Lung (tissue), 17 donors: ENCODE measurements at places on chromosomes 12 and 14. TPM values are rescaled to one million over a fixed set of nuclear protein-coding genes. Genes with fewer than 3 reads are reported as not detected.
A peak's percentile ranks its signal among the peaks of the same experiment; 100 is the strongest.

GRCh38 chr12:6201826-6202225, 1.6 kb downstream of the CD9 start:
- no peaks in the 10 kb centered on the region for H3K36me3 ChIP-seq
- no peak overlapping the region for H3K4me3 ChIP-seq
- H3K27ac ChIP-seq, result peak overlapping the region; percentile 84
- no peak for DNase-seq
- H3K27me3 ChIP-seq, result peaks cover 19% of the 10 kb centered on the region

- no peak overlapping the region for H3K27ac ChIP-seq
- no peaks in the 10 kb centered on the region for H3K4me1 ChIP-seq
- no peaks in the 10 kb centered on the region for H3K27me3 ChIP-seq
- DNase-seq, result no peak
- no peak overlapping the region for H3K4me3 ChIP-seq
- no peaks in the 10 kb centered on the region for H3K36me3 ChIP-seq
Observed at GRCh38 chr14:104592785-104593184, 11.8 kb downstream of the TMEM179 start.

DNA sequence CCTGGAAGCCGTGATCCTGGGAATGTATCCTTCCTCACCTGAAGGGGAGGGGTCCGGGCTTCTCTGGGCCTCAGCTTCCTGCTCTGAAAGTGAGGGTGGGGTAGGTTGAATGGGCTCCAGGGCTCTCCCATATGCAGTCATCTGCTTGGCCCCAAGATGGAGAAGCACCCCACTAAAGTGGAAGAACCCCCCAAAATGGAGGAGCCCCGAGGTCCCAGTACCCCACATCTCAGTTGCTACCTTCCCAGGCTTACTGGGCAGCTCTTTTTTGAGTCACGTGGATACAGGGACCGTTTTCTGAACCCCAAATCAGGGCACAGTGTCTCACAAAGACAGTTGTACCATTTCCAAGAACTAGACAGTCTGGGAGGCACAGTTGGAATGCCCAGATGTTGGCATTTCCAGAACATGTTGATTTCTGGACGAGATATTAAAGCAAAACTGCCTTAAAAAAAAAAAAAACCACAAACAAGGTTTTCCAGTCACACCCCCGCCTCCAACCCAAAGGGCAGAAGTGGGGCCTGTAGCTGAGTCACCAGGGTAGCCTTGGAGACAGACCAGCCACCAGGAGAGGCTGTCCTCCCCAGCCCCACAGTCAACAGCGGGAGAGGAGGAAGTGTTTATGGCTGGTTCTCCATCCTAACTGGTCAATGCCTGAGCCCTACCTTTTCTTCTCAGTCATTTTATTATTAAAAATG, 12.1 kb downstream of the VASH1 start:
- no peaks in the 10 kb centered on the region for H3K36me3 ChIP-seq
- H3K4me3 ChIP-seq, result no peak overlapping the region
- H3K4me1 ChIP-seq, result peaks cover 26% of the 10 kb centered on the region
- peak overlapping the region; percentile 55 for H3K27ac ChIP-seq
- peak; percentile 41 for DNase-seq
- no peaks in the 10 kb centered on the region for H3K27me3 ChIP-seq

DNA sequence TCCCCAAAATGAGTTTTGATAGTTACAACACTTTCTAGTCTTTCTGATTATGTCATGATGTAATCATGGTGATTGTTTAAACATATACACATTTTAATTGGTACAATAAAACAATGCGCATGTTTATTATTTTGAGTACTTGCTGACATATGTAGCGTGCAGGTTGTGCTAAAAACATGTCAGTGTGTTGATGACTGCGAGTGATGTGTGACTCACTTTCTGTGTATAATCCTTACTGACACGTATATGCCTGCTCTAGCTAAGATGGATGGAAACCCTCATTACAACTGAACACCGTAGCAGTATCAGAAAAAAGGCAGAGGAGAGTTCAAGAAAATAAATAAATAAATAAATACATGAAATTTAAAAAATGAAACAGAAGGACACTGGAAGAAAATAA, 1552.4 kb upstream of the FLRT2 start:
- no peaks in the 10 kb centered on the region for H3K27me3 ChIP-seq
- no peak overlapping the region for H3K4me3 ChIP-seq
- no peak overlapping the region for H3K27ac ChIP-seq
- no peak for DNase-seq

- H3K27me3 ChIP-seq, result no peaks in the 10 kb centered on the region
- H3K27ac ChIP-seq, result no peak overlapping the region
- DNase-seq, result peak; percentile 37
- no peak overlapping the region for H3K4me3 ChIP-seq
- no peaks in the 10 kb centered on the region for H3K36me3 ChIP-seq
Observed at GRCh38 chr12:10361622-10362021, 28.2 kb downstream of the KLRK1 start.

DNA sequence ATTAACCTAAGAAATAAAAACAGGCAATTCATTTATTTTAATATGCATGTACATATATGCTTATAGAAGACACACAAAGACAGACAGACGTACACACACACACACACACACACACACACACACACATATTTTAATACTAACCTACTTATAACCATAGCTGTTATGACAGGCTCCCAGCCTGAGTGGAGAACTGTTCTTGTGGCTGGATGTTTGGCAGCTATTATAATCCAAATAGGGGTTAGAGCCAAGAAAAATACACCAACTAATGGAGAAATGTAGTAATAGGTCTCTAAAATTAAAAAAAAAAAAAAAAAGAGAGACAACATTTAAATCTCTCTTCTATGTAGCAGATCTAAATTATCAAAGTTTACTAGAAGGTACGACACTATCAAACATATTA, 91.8 kb downstream of the SLC41A2 start:
- H3K27me3 ChIP-seq, result no peaks in the 10 kb centered on the region
- no peaks in the 10 kb centered on the region for H3K36me3 ChIP-seq
- no peaks in the 10 kb centered on the region for H3K4me1 ChIP-seq
- DNase-seq, result peak; percentile 48

GRCh38 chr12:79818856-79819255, 116.0 kb downstream of the PPP1R12A start:
- H3K27ac ChIP-seq, result peak overlapping the region; percentile 57
- H3K27me3 ChIP-seq, result no peaks in the 10 kb centered on the region
- peaks cover 1% of the 10 kb centered on the region for H3K4me1 ChIP-seq

- DNase-seq, result peak; percentile 15
- H3K4me1 ChIP-seq, result no peaks in the 10 kb centered on the region
- H3K27me3 ChIP-seq, result no peaks in the 10 kb centered on the region
- no peak overlapping the region for H3K4me3 ChIP-seq
- H3K27ac ChIP-seq, result no peak overlapping the region
- no peaks in the 10 kb centered on the region for H3K36me3 ChIP-seq
Observed at GRCh38 chr12:132452596-132453350, 37.2 kb upstream of the FBRSL1 start.

DNA sequence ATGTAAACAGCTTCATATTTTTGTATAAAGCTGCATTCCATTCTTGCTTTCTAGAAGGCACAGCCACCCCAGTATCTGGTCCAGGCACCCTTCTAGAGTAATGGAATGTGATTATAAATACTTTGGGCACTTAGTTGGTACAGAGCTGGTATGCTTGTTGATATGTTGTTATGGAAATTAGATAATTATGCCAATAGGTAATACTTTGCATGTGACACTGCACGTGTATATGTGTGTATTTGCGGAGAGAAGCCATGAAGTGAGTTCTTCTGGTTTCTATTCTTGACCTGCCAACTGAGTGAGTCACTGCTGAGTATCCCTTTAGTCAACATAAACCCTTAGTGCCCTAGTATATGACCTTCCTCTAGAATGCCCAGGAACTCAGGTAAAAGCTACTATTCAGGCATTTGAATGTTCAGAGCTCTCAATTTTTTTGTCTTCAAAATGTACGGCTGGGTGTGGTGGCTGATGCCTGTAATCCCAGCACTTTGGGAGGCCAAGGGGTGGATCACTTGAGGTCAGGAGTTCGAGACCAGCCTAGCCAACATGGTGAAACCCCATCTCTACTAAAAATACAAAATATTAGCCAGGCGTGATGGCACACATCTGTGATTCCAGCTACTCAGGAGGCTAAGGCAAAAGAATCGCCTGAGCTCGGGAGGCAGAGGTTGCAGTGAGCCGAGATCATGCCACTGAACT, 6.2 kb upstream of the TCP11L2 start:
- no peak for DNase-seq
- H3K4me1 ChIP-seq, result no peaks in the 10 kb centered on the region
- H3K27ac ChIP-seq, result peak overlapping the region; percentile 59
- H3K36me3 ChIP-seq, result no peaks in the 10 kb centered on the region

DNA sequence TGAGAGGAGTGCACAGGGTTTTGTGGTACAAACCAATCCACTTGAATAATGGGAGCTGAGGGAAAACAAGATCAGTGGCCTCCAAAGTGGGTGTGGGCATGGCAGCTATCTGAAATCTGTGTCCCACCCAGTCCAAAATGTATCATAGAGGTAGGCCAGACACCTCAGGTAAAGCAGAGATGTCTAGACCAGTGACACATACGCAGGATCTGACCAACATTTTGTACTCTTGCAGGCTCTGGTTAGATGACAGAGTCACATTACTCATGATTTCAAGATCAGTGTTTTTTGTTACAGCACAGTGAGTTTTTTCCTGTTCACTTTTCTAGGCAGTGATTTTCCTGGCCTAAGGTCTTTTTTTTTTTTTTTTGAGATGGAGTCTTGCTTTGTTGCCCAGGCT, 211.8 kb downstream of the PCNX1 start:
- no peaks in the 10 kb centered on the region for H3K4me1 ChIP-seq
- no peaks in the 10 kb centered on the region for H3K27me3 ChIP-seq
- no peak overlapping the region for H3K4me3 ChIP-seq
- no peak overlapping the region for H3K27ac ChIP-seq
- DNase-seq, result no peak
- peaks cover 6% of the 10 kb centered on the region for H3K36me3 ChIP-seq

- H3K4me3 ChIP-seq, result no peak within 1 kb of the TSS
- no peaks in the 10 kb centered on the region for H3K27me3 ChIP-seq
- peak; percentile 96 for DNase-seq
Observed at GRCh38 chr14:23237772-23238594, at the start of gene RNF212B. Gene RNF212B, plus strand, starts transcription at chr14:23237936. Its CDS starts 2,410 bp downstream, at chr14:23240346.

- no peak for DNase-seq
- no peaks in the 10 kb centered on the region for H3K4me1 ChIP-seq
- no peak overlapping the region for H3K4me3 ChIP-seq
- H3K27ac ChIP-seq, result no peak overlapping the region
- no peaks in the 10 kb centered on the region for H3K27me3 ChIP-seq
- H3K36me3 ChIP-seq, result no peaks in the 10 kb centered on the region
Observed at GRCh38 chr12:99498756-99499155, 148.8 kb upstream of the GARIN6 start.

GRCh38 chr12:52658196-52658595, 6.2 kb upstream of the KRT2 start:
- H3K36me3 ChIP-seq, result no peaks in the 10 kb centered on the region
- DNase-seq, result no peak
- H3K4me3 ChIP-seq, result no peak overlapping the region
- H3K4me1 ChIP-seq, result peaks cover 9% of the 10 kb centered on the region

- peak; percentile 76 for DNase-seq
- no peaks in the 10 kb centered on the region for H3K4me1 ChIP-seq
- H3K36me3 ChIP-seq, result no peaks in the 10 kb centered on the region
- H3K27ac ChIP-seq, result peak overlapping the region; percentile 89
- H3K4me3 ChIP-seq, result no peak overlapping the region
- H3K27me3 ChIP-seq, result no peaks in the 10 kb centered on the region
Observed at GRCh38 chr14:56333359-56334292, 215.4 kb downstream of the PELI2 start.

GRCh38 chr12:130984183-130985058, 30.7 kb downstream of the ADGRD1 start:
- H3K27me3 ChIP-seq, result no peaks in the 10 kb centered on the region
- DNase-seq, result no peak
- no peak overlapping the region for H3K4me3 ChIP-seq
- no peak overlapping the region for H3K27ac ChIP-seq
- H3K36me3 ChIP-seq, result no peaks in the 10 kb centered on the region

GRCh38 chr12:67057072-67057471, 212.1 kb upstream of the CAND1 start:
- H3K27me3 ChIP-seq, result no peaks in the 10 kb centered on the region
- H3K4me3 ChIP-seq, result no peak overlapping the region
- H3K27ac ChIP-seq, result no peak overlapping the region
- H3K4me1 ChIP-seq, result no peaks in the 10 kb centered on the region

DNA sequence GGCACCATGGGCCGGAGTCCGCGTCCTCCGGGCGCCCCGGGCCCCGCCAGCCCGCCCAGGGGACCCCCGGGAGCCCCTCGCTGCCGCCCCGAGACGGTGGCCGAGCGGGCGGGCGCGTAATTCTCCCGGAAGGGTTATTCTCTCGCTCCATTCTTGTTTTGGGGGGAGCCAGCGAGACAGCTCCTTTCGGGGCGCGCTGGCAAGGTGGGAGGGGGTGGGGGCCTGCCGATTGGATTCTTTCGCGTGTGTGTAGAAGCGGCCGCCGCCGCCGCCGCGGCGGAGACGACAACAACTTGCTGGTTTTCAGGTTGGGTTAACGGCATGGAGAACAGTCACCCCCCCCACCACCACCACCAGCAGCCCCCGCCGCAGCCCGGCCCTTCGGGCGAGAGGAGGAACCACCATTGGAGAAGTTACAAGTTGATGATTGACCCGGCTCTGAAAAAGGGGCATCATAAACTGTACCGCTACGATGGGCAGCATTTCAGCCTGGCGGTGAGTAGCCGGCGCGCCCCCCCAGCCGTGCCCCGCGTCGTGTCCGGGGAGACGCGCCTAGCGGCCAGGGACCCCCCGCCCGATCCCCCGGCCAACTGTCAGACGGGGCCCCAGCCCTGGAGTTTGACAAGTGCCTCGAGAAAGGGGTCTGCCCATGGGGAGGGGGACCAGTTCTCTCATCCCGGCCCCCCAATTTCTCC, 755 bp downstream of the SETD1B start:
- no peaks in the 10 kb centered on the region for H3K27me3 ChIP-seq
- peak overlapping the region; percentile 99 for H3K27ac ChIP-seq
- peak; percentile 48 for DNase-seq
- peaks cover 8% of the 10 kb centered on the region for H3K36me3 ChIP-seq

GRCh38 chr14:73234586-73235394, 2.5 kb upstream of the PAPLN start:
- H3K4me3 ChIP-seq, result no peak overlapping the region
- H3K36me3 ChIP-seq, result no peaks in the 10 kb centered on the region
- no peak for DNase-seq
- H3K4me1 ChIP-seq, result peaks cover 21% of the 10 kb centered on the region
- no peak overlapping the region for H3K27ac ChIP-seq

C12orf54 gene
- total RNA-seq, result 1.5 TPM

OR11H7 gene
- total RNA-seq, result not detected

CACNA2D4 gene
- 1.5 TPM for total RNA-seq

NOC4L gene
- total RNA-seq, result 6.3 TPM

IL31 gene
- not detected for total RNA-seq

TTC9 gene
- 6.8 TPM for total RNA-seq

ATXN2 gene
- total RNA-seq, result 100 TPM
